ENCODE measurements at places on chromosomes 12 and 14. TPM values are rescaled to one million over a fixed set of nuclear protein-coding genes. Genes with fewer than 3 reads are reported as not detected.

AQP5 gene
- total RNA-seq, result under 0.01 TPM

TAS2R46 gene
- total RNA-seq, result 1.5 TPM

ADAM21 gene
- 0.44 TPM for total RNA-seq

TAC3 gene
- total RNA-seq, result not detected

SERPINA1 gene
- total RNA-seq, result not detected

KERA gene
- not detected for total RNA-seq

PPP1R36 gene
- total RNA-seq, result 0.57 TPM

TRHDE gene
- total RNA-seq, result not detected

SERPINA6 gene
- total RNA-seq, result not detected

ASCL1 gene
- total RNA-seq, result not detected

GPR162 gene
- 1.5 TPM for total RNA-seq

SLC16A7 gene
- 6.8 TPM for total RNA-seq

SERPINA12 gene
- not detected for total RNA-seq

AQP6 gene
- total RNA-seq, result not detected

DUSP6 gene
- total RNA-seq, result 113 TPM

NELL2 gene
- 0.06 TPM for total RNA-seq

APPL2 gene
- 10.7 TPM for total RNA-seq

CAPZA3 gene
- not detected for total RNA-seq

SOAT2 gene
- not detected for total RNA-seq

IL23A gene
- 0.19 TPM for total RNA-seq

WSCD2 gene
- not detected for total RNA-seq

CLEC14A gene
- total RNA-seq, result 339 TPM

VRTN gene
- total RNA-seq, result not detected

KCTD10 gene
- total RNA-seq, result 72.2 TPM

APOLD1 gene
- 22.0 TPM for total RNA-seq

SRRM4 gene
- not detected for total RNA-seq

CFAP54 gene
- total RNA-seq, result 31.5 TPM

SDS gene
- not detected for total RNA-seq

FGF6 gene
- not detected for total RNA-seq

INSM2 gene
- not detected for total RNA-seq

SLCO1A2 gene
- total RNA-seq, result not detected

GRIP1 gene
- not detected for total RNA-seq

DCN gene
- 0.97 TPM for total RNA-seq

NOXRED1 gene
- total RNA-seq, result 0.25 TPM

POTEG gene
- total RNA-seq, result not detected

TSHR gene
- total RNA-seq, result not detected

RASAL1 gene
- total RNA-seq, result not detected

CFAP251 gene
- total RNA-seq, result 1.1 TPM

LHX5 gene
- not detected for total RNA-seq

TAS2R50 gene
- 1.1 TPM for total RNA-seq

CPSF2 gene
- 21.2 TPM for total RNA-seq

ADCY4 gene
- total RNA-seq, result 89.6 TPM

PARPBP gene
- total RNA-seq, result 11.5 TPM

SUPT16H gene
- total RNA-seq, result 87.7 TPM

All from bladder microvascular endothelial cell (primary cell).